Natural killer cell (primary cell): ENCODE measurements at places on chromosomes 11 and 22.

DNA sequence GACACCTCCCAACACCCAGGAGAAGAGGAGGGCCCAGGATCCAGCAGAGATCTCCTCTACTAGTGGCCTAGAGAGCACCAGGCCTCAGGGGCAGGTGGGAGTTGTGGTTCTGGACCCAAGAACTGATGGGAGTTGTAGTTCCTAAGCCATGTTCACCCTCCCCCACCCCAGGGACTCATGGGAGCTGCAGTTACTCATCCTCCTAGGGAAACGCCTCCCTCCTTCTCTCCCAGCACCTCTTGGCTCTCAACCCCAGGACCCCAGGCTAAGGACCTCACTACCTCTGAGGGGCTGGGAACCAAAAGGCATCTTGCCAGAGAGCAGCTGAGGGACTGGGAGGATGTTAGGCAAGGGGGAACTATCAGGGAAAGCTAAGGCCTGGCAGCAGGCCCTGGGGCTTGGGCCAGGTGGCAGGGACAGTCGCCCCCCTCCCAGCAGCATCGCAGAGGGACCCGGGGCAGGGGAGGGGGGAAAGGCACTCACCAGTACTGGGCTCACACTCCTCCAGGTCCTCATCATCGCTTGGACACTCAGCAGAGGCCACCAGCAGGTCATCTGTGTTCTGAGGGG is 28.9 kb downstream of the SLC22A12 start:
- no peak overlapping the region for H3K27ac ChIP-seq
- DNase-seq = no peak
- peaks cover 5% of the 10 kb centered on the region for H3K4me1 ChIP-seq
- no peaks in the 10 kb centered on the region for H3K36me3 ChIP-seq
- H3K4me3 ChIP-seq = no peak overlapping the region
- no peaks in the 10 kb centered on the region for H3K27me3 ChIP-seq

GRCh38 chr11:13101644-13102512 is 92.8 kb downstream of the RASSF10 start:
- DNase-seq = no peak
- no peaks in the 10 kb centered on the region for H3K36me3 ChIP-seq
- no peak overlapping the region for H3K4me3 ChIP-seq
- peaks cover 2% of the 10 kb centered on the region for H3K27me3 ChIP-seq
- H3K4me1 ChIP-seq = no peaks in the 10 kb centered on the region

DNA sequence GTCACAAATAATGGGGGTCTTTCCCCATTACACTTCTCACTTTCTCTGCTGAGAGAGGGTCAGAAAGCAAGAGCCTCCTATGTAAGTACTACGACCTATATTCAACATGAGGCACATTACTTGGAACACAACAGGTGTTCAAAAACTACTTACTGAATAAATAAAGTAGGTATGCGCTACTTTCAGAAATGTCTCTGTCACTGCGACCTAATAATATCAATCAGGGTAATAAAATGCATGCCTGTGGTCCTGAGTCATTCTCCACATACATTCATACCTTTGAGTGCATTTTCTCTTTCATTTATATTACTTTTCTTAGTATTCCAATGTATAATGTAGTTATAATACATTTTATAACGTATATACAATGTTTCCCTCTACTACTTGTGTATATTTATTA is 838.9 kb downstream of the DLG2 start:
- H3K36me3 ChIP-seq = no peaks in the 10 kb centered on the region
- no peaks in the 10 kb centered on the region for H3K27me3 ChIP-seq
- DNase-seq = no peak

GRCh38 chr11:43919852-43920597 is 22.4 kb upstream of the C11orf96 start:
- no peak overlapping the region for H3K27ac ChIP-seq
- no peaks in the 10 kb centered on the region for H3K27me3 ChIP-seq
- H3K4me3 ChIP-seq = no peak overlapping the region
- no peak for DNase-seq

GRCh38 chr22:36510966-36511881 is 4.4 kb upstream of the FOXRED2 start:
- H3K27ac ChIP-seq = no peak overlapping the region
- H3K4me1 ChIP-seq = peaks cover 11% of the 10 kb centered on the region
- DNase-seq = peak; percentile 63
- peaks cover 51% of the 10 kb centered on the region for H3K36me3 ChIP-seq
- no peak overlapping the region for H3K4me3 ChIP-seq
- no peaks in the 10 kb centered on the region for H3K27me3 ChIP-seq

GRCh38 chr22:37254867-37255233 is 10.8 kb upstream of the RAC2 start:
- H3K27ac ChIP-seq = no peak overlapping the region
- no peaks in the 10 kb centered on the region for H3K27me3 ChIP-seq
- no peak for DNase-seq
- H3K36me3 ChIP-seq = no peaks in the 10 kb centered on the region

GRCh38 chr22:39900306-39901227 is at the start of gene GRAP2:
Gene GRAP2, plus strand, starts transcription at chr22:39901084. Its CDS starts 46,023 bp downstream, at chr22:39947107.
- H3K36me3 ChIP-seq = no peaks in the 10 kb centered on the region
- H3K27me3 ChIP-seq = no peaks in the 10 kb centered on the region
- peaks cover 36% of the 10 kb centered on the region for H3K4me1 ChIP-seq
- peak within 1 kb of the TSS; percentile 73 for H3K4me3 ChIP-seq
